ENCODE measurements at places on chromosomes 5 and 9. TPM values are rescaled to one million over a fixed set of nuclear protein-coding genes. Genes with fewer than 3 reads are reported as not detected.

DNA sequence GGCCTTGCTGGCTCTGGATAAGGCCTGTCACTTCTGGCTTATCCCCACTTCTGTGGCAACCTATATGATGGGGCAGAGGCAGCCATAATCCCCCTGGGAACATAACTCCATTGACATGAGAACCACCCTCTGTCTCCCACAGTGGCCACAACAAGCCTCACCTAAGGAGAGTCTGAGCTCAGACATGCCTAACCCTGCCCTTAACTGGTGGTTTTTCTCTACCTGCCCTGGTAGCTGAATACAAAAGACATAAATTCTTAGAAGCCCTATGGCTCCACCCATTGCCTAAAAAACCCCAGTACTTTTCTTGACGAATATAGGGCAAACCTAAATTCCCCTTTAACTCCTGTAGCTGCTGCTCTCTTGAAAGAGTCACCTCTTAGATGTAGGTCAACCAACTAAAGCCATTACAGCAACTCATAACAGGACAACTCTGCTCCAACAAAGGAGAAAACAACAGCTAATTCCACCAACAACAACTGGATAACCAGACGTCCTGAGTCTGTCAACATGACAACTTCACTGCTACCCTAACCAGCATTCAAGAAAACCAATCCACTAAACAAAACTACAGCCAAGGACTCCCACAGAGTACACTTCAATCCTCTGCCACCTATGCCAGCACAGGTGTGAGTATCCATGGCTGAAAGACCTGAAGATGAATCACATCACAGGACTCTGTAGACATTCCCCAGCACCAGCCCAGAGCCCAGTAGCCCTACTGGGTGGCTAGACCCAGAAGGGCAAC lies 427.7 kb downstream of the PRELID2 start:
- no peaks in the 10 kb centered on the region for H3K4me1 ChIP-seq
- no peaks in the 10 kb centered on the region for H3K27me3 ChIP-seq
- H3K36me3 ChIP-seq = peaks cover 3% of the 10 kb centered on the region
- no peak overlapping the region for H3K27ac ChIP-seq
- H3K4me3 ChIP-seq = no peak overlapping the region
- DNase-seq = no peak

Gene PROB1
- total RNA-seq = 2.7 TPM

- H3K27me3 ChIP-seq = no peaks in the 10 kb centered on the region
- H3K27ac ChIP-seq = no peak overlapping the region
- H3K4me3 ChIP-seq = no peak overlapping the region
- H3K4me1 ChIP-seq = no peaks in the 10 kb centered on the region
Measured at GRCh38 chr5:77449981-77450380, 42.1 kb downstream of the WDR41 start.

DNA sequence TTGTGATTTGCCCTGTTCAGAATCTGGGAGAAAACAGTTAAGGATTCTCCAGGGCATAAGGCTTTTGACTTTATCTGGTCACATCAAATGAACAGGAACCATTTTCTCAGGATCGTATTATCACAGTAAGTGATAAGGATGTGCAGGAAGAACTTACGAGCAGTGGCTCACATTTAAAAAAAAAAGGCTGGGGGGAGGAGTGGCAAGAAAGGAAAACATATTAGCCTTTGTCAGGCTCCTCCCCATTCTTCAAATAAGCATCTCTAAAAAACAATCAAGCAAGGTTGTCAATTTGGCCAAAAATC lies 234.3 kb upstream of the TMEM161B start:
- no peaks in the 10 kb centered on the region for H3K36me3 ChIP-seq
- H3K4me3 ChIP-seq = no peak overlapping the region
- DNase-seq = no peak
- peaks cover 10% of the 10 kb centered on the region for H3K4me1 ChIP-seq
- H3K27ac ChIP-seq = no peak overlapping the region

Gene TMEM174
- total RNA-seq = not detected

- no peak overlapping the region for H3K4me3 ChIP-seq
- no peak for DNase-seq
- no peaks in the 10 kb centered on the region for H3K27me3 ChIP-seq
- no peaks in the 10 kb centered on the region for H3K36me3 ChIP-seq
- no peak overlapping the region for H3K27ac ChIP-seq
- peaks cover 19% of the 10 kb centered on the region for H3K4me1 ChIP-seq
Measured at GRCh38 chr5:142817949-142818431, 47.8 kb downstream of the ARHGAP26 start.

- no peak overlapping the region for H3K4me3 ChIP-seq
- H3K27me3 ChIP-seq = no peaks in the 10 kb centered on the region
- H3K27ac ChIP-seq = no peak overlapping the region
- DNase-seq = no peak
Measured at GRCh38 chr5:121399879-121400278, 451.8 kb upstream of the FTMT start.

Gene ESM1
- total RNA-seq = not detected

All from GM23338 (cell line).